ENCODE measurements at places on chromosomes 2 and 18. TPM values are rescaled to one million over a fixed set of nuclear protein-coding genes. Genes with fewer than 3 reads are reported as not detected.

GRCh38 chr2:146587291-146587713 is 1257.5 kb upstream of the ACVR2A start:
- DNase-seq = no peak

DNA sequence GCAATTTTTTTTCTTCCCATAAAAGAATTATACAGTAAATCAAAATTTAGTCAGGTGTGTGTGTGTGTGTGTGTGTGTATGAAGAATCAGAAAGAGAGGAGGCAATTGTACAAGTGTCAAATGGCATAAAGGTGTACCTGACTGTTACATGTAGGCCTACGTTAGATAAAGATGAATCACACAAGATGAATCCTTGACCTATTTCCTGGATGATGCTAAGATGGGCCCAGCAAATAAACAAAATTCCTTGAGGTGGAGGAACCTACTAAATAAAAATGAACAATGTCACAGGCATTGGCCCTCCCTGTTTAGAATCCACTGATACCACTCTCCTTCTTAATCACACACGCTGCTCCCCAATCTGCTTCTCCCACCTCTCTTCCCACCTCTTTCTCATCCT is 79.7 kb upstream of the LRATD1 start:
- no peak for DNase-seq

GRCh38 chr2:190563646-190564045 is 29.1 kb upstream of the NEMP2 start:
- DNase-seq = no peak

DNA sequence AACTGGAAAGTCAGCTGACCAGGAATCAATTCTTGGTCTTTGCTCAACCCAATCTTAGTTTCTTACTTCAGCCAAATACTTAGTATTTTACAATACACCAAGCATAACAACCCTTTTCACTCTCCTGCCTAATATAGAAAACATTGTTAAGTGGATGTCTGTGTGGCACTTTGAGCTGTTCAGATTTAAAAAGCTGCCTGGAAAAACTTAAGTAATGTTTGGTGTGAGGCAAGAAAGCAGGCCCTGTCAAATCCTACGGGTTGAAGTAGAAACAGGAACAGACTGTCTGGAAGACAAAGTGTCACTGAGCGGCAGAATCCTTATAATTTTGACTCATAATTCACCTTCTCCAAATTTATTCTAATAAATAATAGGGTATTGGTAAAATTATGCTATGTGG is 37.1 kb upstream of the FRZB start:
- no peak for DNase-seq

DNA sequence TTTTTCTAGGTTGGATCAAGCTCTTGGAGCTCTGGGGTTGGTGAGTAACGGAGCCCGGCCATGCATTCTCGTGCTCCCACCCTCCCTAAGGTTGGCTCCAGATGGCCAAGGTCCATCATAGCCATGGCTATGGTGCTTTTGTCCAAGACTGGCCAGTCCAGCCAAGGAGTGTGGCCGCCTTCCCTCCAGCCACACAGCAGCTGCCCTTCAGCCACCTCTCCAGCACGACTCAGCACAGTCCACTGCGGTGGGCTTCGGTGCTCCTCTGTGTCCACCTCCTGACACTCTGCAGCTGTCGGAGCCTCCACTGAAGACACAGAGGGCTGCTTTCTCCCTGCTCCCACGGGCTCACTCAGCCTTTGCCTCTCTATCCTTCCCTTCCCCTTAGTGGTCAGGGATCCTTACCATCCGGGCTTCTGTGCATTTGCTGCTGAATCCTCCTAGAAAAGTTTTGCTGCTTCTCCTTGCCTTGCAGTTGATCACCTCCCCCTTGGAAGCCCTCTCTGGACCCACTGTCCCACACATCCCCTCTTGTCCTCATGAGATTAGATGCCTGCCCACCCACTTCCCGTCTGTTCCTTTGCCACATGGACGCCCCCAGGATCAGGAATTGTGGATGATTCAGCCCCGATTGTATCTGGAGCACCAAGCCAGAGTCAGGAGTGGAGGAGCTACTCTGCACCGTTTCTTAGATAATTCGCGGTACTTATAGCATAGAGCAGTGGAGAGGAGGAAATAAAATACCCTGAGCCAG is 177.1 kb upstream of the COPS8 start:
- DNase-seq = no peak

GRCh38 chr18:13813271-13813849 is 10.6 kb upstream of the MC5R start:
- DNase-seq = peak; percentile 70

GRCh38 chr2:45209302-45209701 is 200.1 kb upstream of the SIX2 start:
- DNase-seq = no peak

DNA sequence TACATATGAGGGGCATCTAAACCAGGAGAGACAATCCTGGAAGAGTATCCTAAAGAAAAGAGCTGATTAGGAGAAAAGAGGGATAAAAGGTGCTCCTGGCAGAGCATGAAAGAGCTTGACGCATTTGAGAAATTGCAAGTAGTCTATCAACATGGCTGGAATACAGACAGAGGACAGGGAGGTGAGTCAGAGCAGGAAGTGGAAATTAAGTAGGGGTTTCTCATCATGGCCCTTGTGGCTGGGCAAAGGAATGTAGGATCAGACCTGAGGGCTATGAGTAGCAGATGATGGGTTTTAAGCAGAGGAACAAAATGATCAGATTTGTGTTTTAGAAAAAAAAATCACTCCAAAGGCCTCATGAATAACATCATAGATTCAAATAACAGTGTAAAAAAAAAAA is 49.2 kb upstream of the UGP2 start:
- no peak for DNase-seq

DNA sequence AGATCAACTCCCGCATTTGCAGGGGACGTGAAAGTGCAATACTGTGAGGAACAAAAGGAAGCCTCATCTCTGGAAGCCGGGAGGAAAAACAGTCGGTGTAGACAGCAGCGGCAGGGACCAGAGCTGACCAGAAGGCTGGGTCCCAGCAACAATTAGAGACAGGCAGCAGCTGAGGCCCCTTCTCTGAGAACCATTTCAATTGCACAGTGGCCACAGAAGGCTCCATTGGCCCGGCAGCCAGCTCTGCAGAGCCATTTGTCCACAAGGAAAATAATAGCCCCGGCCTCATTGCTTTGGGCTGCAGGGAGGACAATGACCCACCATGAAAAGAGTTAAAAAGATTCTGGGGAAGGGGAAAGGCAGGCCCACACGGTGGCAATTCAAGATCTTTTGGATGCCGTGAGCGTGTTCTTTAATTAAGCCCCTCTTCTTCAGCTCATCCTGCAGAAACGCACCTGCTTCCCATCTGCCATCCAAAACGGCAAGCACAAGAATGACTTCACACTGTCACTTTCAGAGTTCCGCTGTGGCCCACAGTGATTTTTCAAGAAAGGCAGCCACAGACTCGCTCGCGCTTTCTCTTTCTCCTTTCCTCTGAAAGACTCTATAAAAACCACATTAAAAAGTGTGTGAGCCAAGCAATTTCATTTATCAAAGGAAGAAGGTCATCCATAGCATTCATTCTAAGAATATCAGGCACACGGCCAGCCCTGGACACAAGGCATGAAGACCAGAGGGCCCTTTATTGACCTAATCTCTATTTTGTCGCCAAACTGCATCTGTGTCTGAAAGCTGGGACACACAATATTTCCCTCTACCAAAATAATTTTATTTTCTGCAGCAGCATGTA is 293.6 kb downstream of the SOX11 start:
- DNase-seq = no peak

GRCh38 chr2:21782866-21783265 is 659.1 kb downstream of the TDRD15 start:
- DNase-seq = no peak

GRCh38 chr18:75904416-75904815 is 476.9 kb upstream of the SMIM21 start:
- no peak for DNase-seq

- DNase-seq = no peak
Observed at GRCh38 chr18:30088238-30089015, 954.1 kb downstream of the DSC3 start.

DNA sequence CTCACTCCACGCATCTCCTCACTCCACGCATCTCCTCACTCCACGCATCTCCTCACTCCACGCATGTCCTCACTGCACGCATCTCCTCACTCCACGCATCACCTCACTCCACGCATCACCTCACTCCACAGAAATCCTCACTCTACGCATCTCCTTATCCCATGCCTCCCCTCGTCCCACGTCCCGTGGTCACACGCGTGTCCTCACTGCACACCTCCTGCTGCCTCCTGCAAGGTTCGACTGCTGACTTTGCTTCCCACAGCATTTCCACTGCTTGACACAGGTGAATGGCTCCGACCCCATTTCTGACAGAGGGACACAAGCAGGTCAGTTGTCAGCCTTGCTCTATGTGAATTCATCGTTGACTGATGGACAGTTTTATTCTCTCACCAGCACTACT is 103.0 kb downstream of the USP40 start:
- no peak for DNase-seq

GRCh38 chr2:59168766-59169165 is 927.6 kb upstream of the FANCL start:
- DNase-seq = no peak

DNA sequence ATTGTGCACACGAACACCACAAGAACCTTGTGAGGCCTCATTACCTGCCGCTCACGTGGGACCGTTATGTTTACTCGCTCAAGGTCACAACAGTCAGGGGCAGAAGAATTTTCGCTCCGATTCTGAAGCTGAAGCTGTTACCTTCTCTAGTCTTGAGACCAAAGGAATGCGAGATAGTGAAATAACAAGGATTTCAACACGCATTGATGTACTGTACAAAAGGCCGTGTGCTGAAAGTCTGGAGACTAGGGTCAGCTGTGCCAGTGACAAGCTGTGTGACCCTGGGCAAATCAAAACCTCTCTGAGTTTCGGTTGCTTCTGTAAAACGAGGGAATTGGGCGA is 583 bp downstream of the NEMP2 start:
- DNase-seq = peak; percentile 29

GRCh38 chr2:47288864-47289263 is 114.1 kb upstream of the MSH2 start:
- DNase-seq = no peak

DNA sequence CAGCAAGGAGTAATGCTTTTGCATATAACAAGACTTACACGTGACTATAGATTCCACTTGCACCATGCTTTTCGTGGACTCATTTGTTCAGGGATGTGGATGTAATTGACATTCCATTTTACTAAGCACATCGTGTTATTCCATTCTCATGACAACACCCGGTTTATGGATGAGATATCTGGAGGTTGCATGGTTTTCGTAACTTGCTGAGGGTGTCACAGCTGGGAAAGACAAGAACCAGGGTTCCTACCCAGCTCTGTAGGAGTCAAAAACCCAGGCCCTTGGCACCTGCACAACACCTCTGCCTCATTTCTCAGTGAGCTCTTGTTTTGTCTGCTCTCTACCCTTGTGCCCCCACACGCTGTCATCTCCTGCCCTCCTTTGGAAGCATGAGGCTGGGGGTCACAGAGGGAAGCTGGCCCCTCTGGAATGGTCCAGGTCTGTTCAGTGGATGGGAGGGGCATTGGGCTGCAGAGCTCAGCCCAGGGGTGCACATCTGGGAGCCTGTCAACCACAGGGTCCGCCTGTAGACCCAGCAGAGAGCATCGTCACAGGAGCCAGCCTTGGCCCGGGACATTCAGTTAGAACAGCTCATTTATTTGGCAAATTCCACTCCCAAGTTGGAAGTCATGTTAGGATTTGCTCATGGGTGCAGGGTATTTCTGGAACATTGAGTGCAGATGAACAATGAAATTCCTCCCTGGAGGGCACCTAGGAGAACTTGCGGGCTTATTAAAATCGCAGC is 120.1 kb upstream of the TWIST2 start:
- no peak for DNase-seq

DNA sequence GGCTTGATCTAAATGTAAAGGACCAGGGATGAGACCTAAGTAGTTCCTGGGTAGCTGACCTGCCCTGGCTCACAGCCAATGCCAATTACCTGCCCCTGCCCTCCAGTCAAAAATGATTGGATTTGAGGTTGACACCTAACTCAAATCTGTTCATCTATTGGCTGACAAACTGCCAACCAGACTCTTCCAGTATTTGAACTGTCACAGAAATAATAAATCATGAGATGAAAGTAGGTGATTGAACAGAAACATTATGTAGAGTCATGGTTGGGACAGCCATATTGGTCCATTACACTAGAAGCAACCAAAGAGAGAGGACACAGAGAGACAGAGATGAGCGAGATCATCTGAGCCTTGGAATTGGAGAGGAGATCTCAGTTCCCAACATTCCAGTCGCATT is 109.1 kb downstream of the ATL2 start:
- DNase-seq = no peak

GRCh38 chr2:72007402-72007801 is 140.3 kb downstream of the CYP26B1 start:
- DNase-seq = no peak

DNA sequence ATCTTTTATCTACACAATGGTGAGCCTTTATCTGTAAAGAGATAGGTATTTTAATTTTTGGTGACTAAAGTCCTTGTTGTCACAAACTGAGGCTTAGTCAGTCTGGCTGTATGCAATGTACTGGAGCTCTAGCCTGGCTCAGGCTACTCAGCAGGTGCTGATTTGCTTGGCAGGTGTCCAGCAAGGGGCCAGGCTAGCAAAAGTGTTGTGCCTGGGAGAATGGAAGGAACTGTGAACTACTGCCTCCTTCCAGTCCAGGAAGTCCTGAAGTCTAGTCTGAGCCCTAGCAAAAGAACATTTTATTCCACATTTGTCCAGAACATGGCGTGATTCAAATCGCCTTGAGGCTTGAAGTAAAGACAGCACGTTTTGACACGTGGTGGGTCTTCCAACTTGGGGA is 260.5 kb downstream of the CCDC85A start:
- peak; percentile 30 for DNase-seq

GRCh38 chr2:75505012-75505411 is 55.7 kb downstream of the EVA1A start:
- DNase-seq = no peak

DNA sequence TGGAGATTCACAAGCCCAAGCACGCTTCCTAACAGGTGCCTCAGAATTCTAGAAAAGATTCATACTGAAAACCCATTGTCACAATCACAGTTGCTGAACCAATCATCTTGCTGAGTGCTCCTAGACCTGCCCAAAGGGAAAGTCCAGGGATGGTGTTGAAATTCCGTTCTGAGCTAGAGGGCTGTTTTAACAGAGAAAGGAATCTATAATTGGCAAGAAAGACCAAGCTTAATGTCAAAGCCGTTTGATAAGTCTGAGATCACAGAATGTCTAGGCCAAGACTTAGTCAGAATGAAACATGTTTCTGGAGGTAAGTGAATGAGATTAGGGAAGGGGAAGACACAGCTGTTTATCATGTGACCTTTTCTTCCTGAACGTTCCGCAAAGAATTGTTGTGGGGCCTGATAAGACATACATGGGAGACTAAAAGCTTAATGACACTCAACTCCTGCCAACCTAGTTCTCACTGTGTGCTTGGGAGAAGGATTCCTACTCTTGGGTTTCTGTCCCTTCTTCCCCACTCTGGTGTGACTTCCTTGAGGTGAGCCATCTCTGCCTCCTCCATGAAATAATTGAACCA is 27.5 kb downstream of the PMAIP1 start:
- no peak for DNase-seq

GRCh38 chr18:49658823-49659404 is 97.1 kb downstream of the LIPG start:
- DNase-seq = no peak

GRCh38 chr2:189285962-189286645 is 106.5 kb upstream of the COL5A2 start:
- DNase-seq = no peak

ZBTB7C gene
- 12.3 TPM for polyA plus RNA-seq

CRYGC gene
- polyA plus RNA-seq = not detected

CDH7 gene
- polyA plus RNA-seq = 18.0 TPM

CYS1 gene
- polyA plus RNA-seq = 103 TPM

CFAP221 gene
- 25.1 TPM for polyA plus RNA-seq

OSBPL1A gene
- polyA plus RNA-seq = 52.0 TPM

ALPG gene
- not detected for polyA plus RNA-seq

SLC38A11 gene
- polyA plus RNA-seq = 3.8 TPM

ASAP2 gene
- polyA plus RNA-seq = 55.9 TPM

Measured in renal cortex interstitium (tissue), 15 donors.